ENCODE measurements at places on chromosomes 1 and 21. TPM values are rescaled to one million over a fixed set of nuclear protein-coding genes. Genes with fewer than 3 reads are reported as not detected.
A peak's percentile ranks its signal among the peaks of the same experiment; 100 is the strongest.

The METTL18 gene
- 6.2 TPM for total RNA-seq

The AGMAT gene
- total RNA-seq, result 0.44 TPM

The RCC2 gene
- 54.5 TPM for total RNA-seq

The HCRTR1 gene
- 5.4 TPM for total RNA-seq

The FCRL5 gene
- total RNA-seq, result not detected

The DRAXIN gene
- total RNA-seq, result 0.22 TPM

The OR2M5 gene
- total RNA-seq, result not detected

The FAM163A gene
- total RNA-seq, result 0.22 TPM

The KCNJ15 gene
- total RNA-seq, result 0.22 TPM

The RIPK4 gene
- total RNA-seq, result under 0.01 TPM

DNA sequence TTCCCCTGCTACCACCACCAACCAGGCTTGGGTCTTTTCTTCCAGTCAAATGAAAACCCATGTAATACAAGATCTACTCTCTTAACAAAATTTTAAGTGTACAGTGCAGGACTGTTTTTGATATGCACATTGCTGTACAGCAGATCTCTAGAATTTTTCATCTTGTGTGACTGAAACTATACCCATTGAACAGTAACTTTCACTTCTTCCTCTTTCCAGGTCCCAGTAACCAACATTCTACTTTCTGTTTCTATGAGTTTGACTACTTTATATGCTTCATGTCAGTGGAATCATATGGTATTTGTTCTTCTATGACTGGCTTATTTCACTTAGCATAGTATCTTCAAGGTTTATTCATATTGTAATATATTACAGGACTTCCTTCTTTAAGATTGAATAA, 45.3 kb upstream of the PLPPR4 start:
- DNase-seq, result no peak

DNA sequence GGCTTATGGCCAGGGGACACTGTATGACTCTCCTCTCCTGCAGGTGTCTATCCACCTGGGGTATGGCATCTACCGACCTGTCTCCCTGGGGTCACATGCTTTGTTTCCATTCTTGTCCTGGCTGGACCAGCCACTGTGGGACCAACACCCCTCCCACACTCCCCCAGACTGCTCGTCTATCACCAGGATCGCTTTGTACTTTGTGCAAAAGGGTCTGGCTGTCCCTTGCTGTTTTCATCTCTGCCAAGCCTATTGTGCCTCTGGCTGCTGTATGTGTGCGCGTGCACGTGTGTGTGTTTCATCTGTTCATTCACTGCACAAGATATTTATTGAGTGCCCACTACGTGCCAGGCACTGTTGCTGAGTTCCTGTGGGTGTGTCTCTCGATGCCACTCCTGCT, 25.5 kb downstream of the ETNK2 start:
- no peak for DNase-seq

DNA sequence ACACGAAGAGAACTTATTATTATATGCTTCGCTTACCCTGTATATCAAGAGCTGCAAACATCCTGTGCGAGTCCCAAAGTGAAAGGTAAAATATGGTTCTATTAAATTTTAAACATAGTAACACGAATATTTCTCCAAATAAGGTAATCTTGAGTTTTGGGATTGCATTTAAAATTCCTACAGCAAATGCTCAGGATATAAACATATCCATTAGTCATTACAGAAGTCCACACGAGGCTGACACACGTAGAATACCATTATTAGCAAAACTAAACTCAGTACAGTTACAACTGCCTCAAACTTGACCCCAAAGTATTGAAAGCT, 282 bp upstream of the LYPLAL1 start:
- DNase-seq, result no peak

GRCh38 chr1:212677136-212677535, 22.5 kb downstream of the BATF3 start:
- DNase-seq, result no peak

- no peak for DNase-seq
Observed at GRCh38 chr1:50973875-50974617, 4.0 kb downstream of the CDKN2C start.

DNA sequence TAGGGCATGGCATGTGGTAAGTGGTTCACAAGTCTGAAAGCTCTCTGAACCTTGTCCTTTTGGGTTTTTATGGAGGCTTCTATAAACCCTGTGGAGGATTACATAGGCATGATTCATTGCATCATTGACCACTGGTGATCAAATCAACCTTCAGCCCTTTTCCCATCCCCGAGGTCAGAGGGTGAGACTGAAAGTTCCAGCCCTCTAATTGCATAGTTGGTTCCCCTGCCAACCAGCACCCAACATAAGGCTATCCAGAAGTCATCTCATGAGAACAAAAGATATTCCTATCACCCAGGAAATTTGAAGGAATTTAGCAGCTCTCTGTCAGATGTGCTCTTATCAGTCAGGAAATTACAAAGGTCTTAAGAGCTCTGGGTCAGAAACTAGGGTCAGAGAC, 89.5 kb upstream of the ARTN start:
- DNase-seq, result no peak

DNA sequence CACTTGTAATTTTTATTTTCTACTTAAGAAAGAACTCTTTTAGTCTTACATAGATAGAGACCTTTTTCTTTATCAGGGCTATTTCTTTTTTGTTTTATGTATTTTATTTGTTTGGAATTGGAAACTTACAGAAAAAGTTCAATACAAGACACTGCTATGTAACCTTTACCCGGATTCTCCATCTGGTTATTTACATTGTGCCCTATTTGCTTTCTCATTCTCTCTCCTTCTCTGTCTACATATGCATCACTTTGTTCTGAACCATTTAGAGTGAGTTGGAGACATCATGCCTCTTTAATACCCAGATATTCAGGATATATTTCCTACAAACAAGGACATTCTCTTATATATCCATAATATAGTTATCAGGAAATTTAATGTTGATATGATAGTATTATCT, 18.3 kb downstream of the AXDND1 start:
- DNase-seq, result no peak

DNA sequence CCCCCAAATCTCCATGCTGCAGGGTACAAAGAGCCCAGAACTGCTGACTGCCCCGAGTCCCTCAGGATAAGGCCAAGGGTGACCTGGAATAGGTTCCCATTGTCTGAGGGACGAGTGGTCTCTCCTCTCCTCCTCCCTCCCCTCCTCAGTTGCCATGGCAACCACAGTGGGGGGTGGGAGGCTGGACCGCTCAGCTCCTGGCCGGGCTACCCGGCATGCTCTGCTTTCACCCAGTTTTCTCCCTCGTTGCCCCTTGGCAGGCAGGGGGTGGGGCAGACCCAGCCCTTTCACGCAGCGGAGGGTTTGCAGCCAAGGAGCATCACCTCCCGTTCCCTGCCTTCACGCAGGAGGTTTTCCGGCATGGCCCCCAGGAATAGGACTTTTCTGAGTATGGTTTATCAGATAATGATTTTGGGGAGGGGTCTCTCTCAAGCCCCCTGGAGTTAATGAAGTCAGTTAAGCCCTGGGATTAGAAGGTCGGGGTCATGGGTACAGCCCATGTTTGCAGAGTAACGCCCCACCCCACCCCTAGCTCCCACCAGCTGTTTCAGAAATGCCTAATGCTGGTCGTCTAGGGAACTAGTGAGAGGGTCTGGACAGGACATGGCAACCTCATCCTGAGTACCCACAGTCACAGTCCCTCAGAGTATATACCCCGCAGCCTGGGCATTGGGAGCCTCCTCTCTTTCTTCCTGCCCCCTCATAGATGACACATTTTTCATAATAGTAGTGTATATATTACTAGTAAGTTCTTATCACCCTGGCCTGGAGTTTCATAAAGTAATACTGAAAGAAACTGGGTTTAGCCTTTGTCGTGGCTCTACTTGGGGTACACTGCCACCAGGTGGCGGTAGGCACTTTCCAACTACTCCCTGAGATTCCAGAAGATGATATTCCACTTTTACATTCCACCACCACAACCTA, 20.7 kb downstream of the C1QB start:
- peak; percentile 87 for DNase-seq

DNA sequence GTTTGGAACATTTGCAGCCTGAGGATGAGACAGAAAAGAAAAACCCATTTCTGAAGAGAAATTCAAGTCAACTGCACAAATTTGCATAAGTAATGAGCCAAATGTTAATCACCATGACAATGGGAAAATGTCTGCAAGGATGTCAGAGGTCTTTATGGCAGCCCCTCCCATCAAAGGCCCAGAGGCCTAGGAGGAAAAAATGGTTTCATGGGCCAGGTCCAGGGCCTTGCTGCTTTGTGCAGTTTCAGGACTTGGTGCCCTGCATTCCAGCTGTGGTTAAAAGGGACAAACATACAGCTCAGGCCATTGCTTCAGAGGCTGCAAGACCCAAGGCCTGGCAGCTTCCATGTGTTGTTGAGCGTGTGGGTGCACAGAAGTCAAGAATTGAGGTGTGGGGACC, 13.4 kb downstream of the RBM11 start:
- no peak for DNase-seq

DNA sequence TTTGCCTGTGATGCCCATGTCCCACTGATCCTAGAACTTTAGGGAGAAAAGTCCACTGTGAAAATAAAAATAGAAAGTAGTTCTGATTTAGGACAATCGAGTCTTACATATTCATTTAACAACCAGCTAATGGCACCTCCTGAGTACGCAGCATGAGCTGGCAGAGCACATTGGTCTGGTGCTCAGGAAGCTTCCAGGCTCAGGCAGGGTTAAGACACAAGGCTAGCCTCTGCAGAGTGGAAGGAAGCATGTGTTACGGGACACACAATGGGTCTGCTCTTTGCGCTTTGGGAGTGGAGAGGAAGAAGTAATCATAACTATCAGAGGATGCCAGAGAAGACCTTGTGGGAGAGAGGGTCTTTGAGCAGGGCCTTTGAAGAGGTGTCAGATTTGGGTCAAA, 4.2 kb upstream of the KLHDC8A start:
- no peak for DNase-seq

- no peak for DNase-seq
Observed at GRCh38 chr1:109722908-109723691, 11.0 kb downstream of the GSTM5 start.

DNA sequence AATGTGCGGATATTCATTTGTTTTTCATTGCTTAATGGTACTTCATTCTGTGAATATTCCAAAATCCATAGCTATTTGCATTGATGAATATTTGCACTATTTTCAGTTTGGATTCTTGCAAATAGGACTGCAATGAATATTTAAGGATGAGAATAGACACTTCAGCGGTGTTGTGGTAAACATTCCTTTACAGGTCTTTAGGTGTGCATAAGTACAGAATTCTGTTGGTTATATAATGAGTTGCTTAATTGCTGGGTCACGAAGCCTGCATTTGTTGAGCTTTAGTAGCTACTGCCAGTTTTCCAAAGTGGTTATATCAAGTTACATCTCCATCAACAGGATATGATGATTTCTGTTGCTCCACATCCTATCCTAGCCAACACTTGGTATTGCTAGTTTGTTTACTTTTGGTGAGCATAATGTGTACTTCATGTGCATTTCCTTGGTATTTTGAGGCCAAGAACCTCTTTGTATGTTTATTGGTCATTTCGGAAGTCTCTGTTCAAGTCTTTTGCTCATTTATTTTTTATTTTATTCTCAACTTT, 64.2 kb upstream of the CYYR1 start:
- DNase-seq, result no peak
